Stimulated activated CD8-positive, alpha-beta memory T cell treated with anti-CD3 and anti-CD28 coated beads, Interleukin-4, amount 100 ng/mL, for 1 hour (primary cell): ENCODE measurements at places on chromosomes 4 and X.

- DNase-seq, result no peak
Measured at GRCh38 chr4:150972592-150972991, 42.5 kb downstream of the LRBA start.

GRCh38 chrX:16558489-16558888, 91.5 kb upstream of the S100G start:
- no peak for DNase-seq

DNA sequence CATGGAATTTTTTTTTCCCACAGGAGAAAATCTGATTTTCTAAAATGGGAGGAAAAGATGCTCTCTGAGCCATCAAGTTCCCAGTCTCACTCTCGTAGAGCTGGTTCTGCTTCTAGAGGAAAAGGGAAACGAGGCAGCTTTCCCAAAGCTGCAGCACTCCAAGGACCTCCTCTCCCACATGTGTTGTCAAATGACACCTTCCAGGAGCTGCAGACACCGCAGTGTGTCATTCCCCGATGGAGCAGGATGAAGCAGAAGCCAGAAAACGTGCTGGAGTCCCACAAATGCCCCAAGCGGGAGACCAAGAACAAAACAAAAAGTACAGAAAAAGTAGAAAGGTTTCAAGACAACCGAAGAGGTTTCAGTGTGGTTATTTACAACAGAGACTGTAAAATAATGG, 348.1 kb downstream of the ARHGAP10 start:
- DNase-seq, result no peak

DNA sequence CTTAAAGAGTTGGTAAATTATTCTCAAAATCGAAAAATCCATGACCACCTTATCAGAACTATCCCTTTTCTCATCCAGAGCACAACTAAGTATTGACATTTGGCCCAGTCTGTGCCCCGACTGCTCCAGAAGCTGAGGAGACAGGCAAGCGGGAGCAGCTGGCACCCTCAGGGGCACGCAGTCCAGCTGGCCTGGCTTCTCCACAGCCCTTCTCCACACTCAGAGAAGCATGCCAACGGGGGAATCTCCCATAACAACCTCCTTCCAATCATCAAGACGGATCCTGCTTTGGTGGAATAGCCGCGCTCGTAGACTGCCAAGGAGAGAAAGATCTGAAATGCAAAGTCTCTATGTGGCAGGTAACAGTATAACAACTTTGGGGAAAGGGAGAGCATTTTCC, 85.4 kb downstream of the AFAP1 start:
- no peak for DNase-seq

GRCh38 chr4:176902710-176903323, 110.1 kb upstream of the VEGFC start:
- no peak for DNase-seq

GRCh38 chr4:150264595-150265161, 186.4 kb downstream of the DCLK2 start:
- no peak for DNase-seq

- DNase-seq, result no peak
Measured at GRCh38 chr4:813900-814299, 12.0 kb downstream of the CPLX1 start.

GRCh38 chrX:1386338-1387127, 5.4 kb downstream of the SLC25A6 start:
- no peak for DNase-seq

DNA sequence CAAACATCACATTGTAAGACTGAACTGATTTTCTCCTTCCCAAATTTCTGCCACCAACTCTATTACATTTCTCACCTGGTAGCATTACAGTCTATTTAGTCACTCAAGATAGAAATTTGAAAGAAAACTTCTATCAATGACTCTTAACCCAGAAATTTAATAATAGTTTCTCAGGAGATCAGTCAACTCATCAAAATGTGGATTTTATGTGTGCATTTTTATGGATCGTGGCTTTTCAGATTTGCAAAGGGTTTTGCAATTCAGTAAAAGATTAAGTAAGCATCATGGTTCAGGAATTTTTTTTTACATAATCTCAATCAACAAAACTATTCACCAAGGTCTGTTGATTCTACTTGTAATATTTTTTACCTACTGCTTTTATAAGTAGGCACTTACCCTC, 111.1 kb downstream of the CFAP299 start:
- no peak for DNase-seq

- no peak for DNase-seq
Measured at GRCh38 chr4:77920371-77920770, 57.7 kb downstream of the MRPL1 start.

DNA sequence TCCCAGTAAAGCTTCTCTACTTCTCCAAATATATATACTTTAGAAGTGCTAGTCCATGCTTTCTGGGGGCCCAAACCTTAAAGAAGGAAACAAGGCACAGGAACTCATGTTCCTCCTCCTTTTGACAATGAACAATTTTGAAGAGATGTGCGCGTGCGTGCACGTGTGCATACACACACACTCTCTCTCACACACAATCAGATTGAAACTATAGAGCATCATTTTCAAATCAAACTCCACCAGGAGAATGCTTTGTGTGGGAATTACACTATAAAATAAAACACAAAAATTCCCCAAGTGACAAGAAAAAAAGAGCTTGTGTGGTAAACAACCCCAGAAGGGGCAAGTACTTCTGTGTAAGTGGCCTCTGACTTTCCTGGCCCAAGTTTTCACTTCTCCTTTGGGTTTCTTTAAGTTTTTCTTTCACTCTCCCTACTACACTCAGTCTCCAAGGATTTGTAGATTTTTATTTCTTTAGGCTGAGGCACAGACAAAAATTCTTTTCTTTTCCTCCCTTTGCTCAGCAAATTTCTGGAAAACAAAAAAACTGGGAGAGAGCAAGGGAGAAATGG, 46.6 kb upstream of the SHISA3 start:
- no peak for DNase-seq

DNA sequence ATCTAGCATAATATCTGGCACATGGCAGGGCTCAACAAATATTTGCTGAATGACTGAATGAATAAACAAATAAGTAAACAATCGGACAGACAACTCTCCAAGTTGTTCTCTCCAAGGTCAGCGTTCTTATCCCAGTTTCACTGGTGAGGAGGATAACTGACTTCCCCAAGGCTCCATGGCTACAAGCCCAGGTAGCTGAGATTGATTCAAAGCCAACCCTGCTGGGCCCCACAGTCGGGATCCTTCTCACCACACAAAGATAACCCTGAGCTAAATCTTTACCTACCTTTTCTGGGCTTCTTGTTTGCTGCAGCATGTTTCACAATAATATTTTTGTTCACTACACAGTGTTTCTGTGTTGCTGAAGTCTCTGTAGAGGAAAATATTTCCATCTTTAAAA, 54.9 kb downstream of the USP46 start:
- DNase-seq, result no peak

DNA sequence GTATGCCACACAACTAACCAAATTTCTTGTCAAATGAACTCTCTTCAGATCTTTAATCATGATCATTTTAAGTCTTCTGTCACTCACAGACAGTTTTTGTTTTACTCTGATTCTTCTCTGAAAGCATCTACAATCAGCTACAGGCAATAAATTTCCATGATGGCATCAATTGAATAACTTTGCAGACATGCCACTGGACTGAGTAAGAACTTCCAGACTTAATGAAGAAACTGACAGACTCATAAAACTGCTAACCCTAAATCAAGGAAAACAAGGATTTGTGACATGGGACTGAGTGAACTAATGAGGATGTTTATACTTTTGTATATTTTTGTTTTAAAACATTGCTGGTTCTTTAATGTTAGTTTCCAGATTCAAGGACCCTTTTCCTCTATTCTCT, 5.5 kb upstream of the PPP1R2C start:
- DNase-seq, result no peak

DNA sequence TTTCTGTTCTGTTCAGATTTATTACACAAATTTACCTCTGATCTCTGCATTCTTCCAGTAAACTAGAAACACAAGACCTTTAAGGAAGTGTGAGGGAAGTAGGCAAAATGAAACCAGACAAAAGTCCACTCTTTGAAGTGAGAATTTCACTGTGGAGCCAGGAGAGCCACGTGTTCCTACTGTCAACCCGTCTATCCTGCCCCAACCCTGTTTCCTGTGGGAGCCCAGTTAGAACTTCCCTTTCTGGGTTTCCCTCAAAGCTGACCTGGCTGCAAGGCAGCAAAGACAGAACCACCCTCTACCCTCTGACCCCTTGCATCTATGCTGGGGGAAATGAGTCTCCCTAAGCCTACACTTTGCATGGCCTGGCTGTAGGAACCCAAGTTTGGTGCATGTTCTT, 40.0 kb downstream of the TMEM144 start:
- no peak for DNase-seq

DNA sequence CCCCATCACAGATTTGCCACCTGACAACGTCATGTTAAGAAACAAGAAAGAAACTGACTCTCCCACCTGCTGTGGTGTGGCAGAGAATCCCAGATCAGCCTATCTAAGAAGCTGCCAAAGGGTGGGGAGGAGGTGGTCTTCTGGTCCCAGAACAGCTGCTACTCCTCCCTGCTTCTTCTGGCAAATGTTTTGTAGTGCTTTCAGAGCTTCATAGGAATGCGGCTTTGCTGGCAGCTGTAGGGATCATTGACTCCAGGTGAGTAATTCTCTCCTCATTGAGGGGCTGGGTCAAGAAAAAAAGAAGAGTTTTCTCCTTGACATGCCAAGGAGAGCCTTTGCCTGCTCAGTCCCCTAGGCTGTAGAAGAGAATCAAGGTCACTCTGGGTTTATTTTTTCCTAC, 23.3 kb downstream of the NRK start:
- DNase-seq, result no peak

GRCh38 chr4:929096-929765, 2.9 kb downstream of the GAK start:
- DNase-seq, result no peak

GRCh38 chrX:29470030-29470429, 745.3 kb upstream of the MAGEB2 start:
- no peak for DNase-seq

GRCh38 chr4:177671845-177672244, 229.6 kb upstream of the AGA start:
- no peak for DNase-seq

- DNase-seq, result no peak
Measured at GRCh38 chrX:39156051-39156450, 354.8 kb downstream of the MID1IP1 start.

GRCh38 chr4:159290321-159291030, 187.6 kb downstream of the RAPGEF2 start:
- DNase-seq, result no peak

DNA sequence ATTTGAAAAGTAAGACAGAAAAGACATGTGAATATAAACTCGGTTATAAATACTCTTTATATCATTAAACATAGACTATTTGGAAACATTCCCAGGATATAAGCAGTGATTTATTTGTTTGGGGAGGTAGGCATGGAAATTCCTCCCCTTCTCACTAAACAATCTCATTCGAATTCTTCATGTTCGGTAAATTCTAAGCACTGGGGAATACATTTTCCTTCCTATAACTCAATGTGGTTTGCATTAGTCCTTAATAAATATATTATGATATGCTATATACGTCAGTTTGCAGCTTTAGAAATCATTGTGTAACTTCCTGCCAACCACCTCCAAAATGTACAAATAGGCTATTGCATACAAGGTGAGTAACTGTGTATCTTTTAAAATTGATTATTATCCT, 99.6 kb downstream of the UGT8 start:
- DNase-seq, result no peak

DNA sequence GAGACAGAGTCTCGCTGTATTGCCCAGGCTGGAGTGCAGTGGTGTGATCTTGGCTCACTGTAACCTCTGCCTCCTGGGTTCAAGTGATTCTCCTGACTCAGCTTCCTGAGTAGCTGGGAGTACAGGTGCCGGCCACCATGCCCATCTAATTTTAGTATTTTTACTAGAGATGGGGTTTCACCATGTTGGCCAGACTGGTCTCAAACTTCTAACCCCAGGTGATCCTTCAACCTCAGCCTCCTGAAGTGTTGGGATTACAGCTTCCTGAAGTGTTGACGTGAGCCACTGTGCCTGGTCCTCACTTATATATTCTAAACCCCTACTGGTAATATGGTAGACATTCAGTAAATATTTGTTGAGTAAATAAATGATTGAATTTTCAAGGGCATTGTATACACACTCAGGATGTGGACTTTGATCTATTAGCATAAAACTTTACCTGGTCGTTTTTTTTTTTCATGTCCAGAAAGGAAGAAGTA, 33.0 kb downstream of the MTHFD2L start:
- DNase-seq, result no peak

DNA sequence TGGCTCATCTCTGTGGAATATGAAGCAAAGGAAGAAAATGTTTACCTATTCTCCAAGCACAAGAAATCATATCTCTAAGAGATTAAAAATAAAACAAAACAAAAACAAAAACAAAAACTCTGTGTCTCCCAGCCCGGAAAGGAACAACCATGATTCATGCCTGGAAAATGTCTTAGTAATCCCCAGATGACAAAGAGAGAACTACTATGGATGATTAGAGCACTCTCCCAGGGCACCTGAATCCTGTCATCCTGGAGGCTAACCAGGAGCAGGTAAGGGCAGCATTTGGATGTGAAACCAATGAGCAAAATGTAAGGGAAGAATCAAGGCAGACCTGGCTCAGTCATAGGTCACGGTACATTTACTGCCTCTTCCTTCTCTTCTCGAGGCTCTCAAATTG, 1.7 kb upstream of the AKAP4 start:
- no peak for DNase-seq

- DNase-seq, result no peak
Measured at GRCh38 chrX:51487960-51488267, 8.5 kb downstream of the NUDT11 start.

DNA sequence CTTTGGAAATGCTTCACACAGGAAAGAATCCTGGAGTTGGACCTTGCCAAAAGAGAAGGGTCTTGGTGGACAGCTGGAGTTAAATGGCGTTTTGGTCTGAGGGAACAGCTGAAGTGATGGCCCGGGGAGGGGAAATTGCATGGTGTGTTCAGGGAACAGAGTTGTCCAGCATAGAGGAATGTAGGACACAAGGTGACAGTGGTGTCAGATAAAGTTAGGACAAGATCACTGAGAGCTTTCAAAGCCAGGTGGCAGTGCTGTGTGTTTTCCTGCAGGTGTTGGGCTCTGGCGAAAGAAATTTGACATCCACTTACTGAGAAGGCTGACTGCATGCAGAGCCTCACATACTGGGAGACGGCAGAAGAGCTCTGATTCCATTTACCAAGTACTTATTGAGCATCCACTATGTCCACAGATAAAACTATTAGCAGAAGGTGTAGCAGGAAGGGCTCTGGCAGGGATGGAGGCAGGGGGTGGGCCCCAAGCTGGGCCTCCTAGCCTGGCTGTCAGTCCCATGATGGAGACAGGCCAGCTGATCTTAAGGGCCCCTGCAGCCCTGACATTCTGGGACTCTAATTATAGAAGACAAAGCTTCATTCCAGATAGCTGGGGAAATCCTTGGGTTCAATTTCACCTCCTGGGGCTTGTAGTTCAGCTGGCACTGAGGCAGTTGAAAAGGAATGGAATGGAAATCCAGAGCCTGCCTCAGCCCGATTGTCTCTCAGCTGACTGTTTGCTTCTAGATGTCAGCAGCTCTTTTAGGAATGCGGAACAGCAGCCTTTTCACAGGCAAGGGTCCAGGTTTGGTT, 150.2 kb upstream of the MAMLD1 start:
- no peak for DNase-seq

- no peak for DNase-seq
Measured at GRCh38 chr4:107896646-107897045, 34.7 kb upstream of the CYP2U1 start.
